ENCODE measurements at places on chromosomes 13 and 19.

- peak; percentile 82 for DNase-seq
Observed at GRCh38 chr19:27793128-27793643, 1419.8 kb downstream of the UQCRFS1 start.

GRCh38 chr13:107518780-107519179 lies 696.6 kb downstream of the LIG4 start:
- DNase-seq, result peak; percentile 33

DNA sequence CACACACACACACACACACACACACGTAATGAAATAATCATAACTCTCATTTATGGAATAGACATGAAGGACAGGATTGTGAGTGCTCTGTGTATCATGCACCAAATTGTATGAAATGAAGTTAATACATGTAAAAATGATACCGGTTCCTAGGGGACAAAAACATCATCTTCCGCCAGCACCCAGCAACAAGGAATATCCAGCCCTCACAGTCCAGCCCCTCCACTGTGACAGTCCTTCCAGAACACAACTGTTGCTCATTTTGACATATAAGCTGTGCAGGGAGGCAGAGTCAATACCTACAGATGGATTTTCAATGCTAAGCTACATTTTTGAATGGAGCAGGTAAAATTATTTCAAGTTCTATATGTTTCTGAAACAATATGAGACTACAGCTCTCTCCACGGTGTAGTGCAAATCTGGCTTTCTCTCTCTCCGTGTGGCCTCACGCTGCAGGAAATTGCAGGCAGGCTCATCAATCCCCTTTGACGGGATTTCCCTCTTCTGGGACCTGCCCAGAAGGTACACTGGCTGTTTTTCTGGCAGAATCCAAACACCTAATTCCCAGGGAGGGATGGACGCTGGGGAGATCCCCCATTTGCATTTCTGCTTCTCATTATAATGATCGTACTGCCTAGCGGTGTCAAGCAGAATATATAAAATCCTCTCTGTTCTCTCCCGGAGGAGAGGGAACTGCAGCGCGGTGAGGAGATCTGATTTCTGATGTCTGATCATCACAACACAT lies 494.0 kb downstream of the LIG4 start:
- DNase-seq, result no peak

DNA sequence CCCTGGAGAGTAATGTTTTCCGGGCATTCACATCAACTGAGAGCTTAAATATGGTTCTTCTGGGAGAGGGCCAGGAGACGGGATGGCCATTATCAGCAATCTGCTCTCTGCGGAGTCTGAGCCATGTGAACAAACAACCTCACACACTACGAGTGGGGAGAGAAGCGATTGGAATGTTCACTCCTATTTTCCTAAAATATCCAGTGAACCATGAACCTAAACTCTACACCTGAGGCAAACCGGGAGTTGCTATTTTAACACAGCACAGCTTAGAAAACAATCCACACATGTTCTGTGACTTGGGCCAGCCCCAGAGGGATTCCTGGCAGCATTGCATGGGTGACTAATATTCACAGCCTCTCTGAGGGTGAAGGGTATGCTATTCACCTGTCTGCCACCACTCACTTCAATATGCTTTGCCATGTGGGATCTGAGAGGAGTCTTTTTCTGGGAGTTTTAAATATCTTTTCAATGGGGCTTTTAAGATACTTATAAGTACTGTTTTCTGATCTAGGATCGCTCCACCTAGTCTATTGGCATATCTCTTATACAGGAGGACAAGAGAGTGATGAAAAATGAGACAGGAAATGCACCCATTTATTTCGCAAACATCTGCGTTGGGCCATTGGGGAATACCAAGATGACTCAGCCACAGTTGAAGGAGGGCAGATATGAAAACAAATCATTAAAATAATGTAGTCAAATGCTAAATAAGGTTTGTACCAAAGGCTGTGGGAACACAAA lies 72.6 kb upstream of the SERP2 start:
- peak; percentile 79 for DNase-seq

DNA sequence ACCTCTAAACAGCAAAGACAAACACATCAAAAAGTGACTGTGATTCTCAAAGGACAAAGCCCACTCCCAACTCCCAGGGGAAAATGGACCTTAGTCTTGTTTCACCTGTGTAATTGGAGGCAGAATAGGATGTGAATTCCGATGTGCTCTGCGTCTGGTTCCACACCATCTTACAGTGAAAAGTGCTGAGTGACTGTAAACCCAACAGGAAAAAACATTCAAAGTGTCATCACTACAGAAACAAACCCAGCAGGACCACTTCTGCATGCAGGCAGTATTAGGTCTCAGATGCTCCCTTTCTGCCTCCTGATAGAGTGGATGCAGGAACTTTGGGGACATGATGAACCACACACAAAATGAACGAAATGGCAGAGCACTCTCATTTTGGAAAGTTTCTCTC lies 6.5 kb downstream of the UQCRFS1 start:
- no peak for DNase-seq

- DNase-seq, result peak; percentile 67
Observed at GRCh38 chr13:67147342-67148133, 82.6 kb downstream of the PCDH9 start.

GRCh38 chr13:112530861-112531260 lies 57.1 kb downstream of the TUBGCP3 start:
- no peak for DNase-seq

GRCh38 chr13:93824286-93824685 lies 597.7 kb downstream of the GPC6 start:
- no peak for DNase-seq

DNA sequence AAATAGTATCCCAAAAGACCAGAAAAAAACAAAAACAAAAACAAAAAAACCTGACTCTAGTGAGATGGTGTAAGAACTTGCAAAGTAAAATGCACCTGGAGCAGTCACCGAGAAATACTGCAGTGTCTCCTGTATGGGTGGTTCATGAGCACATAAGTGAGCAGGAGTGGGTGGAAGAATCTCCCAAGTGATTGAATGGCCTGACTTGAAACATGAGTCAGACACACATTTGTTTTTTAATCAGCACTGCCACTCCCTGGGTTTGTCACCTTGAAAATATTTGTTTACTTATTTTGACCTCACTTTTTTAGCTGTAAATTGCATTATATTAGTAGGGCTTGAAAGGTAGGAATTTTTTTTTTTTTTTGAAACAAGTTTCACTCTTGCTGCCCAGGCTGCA lies 2.0 kb downstream of the ZNF431 start:
- no peak for DNase-seq

- no peak for DNase-seq
Observed at GRCh38 chr13:95968906-95969305, 84.3 kb downstream of the UGGT2 start.

GRCh38 chr13:74678308-74678965 lies 544.2 kb upstream of the KLF12 start:
- no peak for DNase-seq

GRCh38 chr13:82747958-82748357 lies 1134.3 kb downstream of the SLITRK1 start:
- DNase-seq, result peak; percentile 74

GRCh38 chr13:78198821-78199220 lies 280.2 kb upstream of the EDNRB start:
- DNase-seq, result peak; percentile 34

GRCh38 chr19:35099897-35100275 lies 15.7 kb upstream of the FXYD3 start:
- no peak for DNase-seq

- no peak for DNase-seq
Observed at GRCh38 chr19:46955813-46956371, 63.7 kb upstream of the NPAS1 start.

DNA sequence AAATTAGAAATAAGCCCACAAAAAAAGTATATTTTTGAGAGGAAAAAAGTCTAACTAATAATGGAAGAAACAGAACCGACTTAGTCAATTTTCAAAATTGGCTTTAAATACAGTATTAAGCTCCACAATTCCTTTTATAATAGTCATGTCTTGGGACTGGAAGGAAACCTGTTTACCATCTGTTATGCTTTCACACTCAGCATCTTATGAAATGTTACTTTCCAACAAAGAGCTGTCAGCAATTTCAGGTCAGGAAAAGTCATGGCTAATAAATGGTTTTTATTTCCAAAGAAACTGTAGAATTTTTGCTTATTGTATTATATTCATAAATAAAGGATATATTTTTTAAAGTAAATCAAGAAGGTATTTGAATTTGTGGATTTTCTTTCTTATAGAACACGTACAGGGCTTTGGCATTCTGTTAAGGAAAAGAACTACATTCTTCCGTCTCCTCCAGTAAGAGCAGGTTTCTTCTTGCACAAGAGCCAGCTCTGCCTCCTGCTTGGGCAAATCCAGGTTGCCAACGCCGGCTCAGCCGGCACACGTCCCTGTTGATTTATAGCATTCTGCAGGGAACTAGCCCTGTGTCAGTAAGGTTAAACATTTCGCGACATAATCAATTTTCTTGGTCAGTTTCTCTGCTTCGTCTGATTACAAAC lies 52.9 kb upstream of the GPR12 start:
- no peak for DNase-seq

GRCh38 chr19:15555759-15556633 lies 47.7 kb downstream of the CYP4F22 start:
- peak; percentile 84 for DNase-seq

DNA sequence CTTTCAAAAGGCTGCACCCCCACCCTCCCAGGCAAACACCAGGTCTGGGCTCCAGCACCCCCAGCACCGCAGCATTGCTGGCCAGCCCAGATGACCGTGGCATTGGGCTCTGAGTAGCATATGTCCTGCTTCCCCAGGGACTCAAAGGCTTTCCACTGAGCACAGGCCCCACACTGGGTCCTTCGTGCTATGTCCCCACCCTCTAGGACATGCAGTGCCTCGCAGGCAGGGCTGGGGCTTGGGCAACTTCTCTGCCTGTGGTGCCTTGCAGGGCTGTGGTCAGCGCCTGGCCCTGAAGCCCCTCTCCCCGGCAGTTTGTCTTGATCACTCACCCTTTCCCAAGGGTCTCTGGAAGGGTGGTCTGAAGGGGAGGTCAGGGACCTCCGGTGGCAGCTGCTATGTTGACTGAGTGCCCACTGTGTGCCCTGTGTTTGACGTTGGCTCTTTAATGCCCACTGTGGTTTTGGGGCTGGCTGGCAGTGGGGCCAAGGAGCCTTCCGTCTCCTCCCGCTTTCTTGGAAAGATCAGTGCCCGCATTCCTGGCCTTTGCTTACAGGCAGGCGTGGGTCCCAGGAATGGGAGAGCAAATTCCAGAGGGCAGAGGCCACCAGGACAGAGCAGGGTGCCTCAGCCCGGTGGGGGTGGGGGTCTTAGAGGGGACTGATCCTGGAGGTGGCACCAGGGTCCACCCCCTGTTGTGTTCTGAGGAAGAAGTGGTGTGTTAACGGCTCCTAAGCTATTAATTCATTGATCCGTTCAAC lies 20.3 kb upstream of the CRTC1 start:
- no peak for DNase-seq

DNA sequence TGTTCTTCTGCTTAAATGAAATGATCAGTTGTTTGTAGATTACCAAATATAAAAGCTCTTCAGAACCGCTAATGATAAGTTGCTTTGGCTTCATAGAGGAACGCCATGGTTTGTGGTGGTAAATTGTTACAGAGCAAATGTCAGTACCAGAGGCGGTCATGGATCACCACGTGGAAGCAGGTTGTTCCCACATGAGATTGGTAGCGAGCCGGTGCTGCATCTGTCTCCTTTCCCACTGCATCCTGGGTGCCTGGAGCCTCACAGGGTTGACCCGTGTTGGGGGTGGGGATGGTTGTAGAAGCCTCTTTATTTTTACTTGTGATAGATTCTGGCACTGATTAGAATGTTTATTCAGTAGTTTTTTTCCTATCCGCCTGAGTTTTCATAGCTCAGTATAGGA lies 14.7 kb downstream of the GARRE1 start:
- DNase-seq, result no peak

- peak; percentile 30 for DNase-seq
Observed at GRCh38 chr19:40231544-40232424, 5.3 kb upstream of the CCNP start.

DNA sequence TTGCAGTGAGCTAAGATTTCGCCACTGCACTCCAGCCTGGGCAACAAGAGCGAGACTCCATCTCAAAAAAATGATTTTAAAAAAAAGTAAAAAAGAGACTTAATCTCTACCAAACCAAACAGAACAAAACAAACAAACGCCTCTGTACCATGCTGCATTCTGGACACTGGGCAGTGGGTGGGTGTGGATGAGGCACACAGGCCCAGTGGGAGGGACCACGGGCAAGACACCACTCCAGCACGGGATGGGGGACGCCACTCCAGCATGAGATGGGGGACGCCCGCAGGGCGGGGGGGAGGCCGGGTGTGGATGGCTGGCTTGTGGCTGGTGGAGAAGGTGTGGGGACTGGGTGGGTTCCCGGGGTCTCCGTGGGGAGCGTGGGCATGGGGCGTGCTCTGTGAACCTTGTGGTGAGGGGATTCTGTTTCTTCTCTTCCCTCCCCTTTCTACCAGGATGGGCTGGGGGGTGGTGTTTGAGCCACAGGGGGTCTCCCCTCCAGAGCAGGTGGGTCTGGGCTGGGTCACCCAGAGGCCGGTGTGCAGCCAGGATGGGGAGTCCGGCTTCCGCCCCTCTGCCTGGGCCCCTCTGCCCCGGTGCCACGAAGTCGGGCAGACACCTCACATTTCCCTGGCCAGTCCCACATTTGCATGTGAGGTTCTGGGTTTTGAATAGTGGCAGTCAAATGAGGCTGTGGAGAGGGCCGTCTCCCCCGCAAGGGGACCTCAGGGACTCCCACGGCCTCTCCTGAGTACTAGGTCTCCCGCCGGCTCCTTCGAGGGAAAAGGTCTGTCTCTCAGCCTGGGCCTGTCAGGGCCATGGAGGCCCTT lies 23.9 kb upstream of the MATK start:
- DNase-seq, result no peak

- peak; percentile 32 for DNase-seq
Observed at GRCh38 chr19:43711751-43712355, 4.0 kb upstream of the IRGC start.

GRCh38 chr19:4087787-4088679 lies 21.3 kb upstream of the ZBTB7A start:
- no peak for DNase-seq

GRCh38 chr13:43388282-43389034 lies 365.1 kb downstream of the DNAJC15 start:
- no peak for DNase-seq

- peak; percentile 85 for DNase-seq
Observed at GRCh38 chr13:29924482-29925350, 74.3 kb upstream of the UBL3 start.

GRCh38 chr13:85655040-85655439 lies 144.2 kb downstream of the SLITRK6 start:
- DNase-seq, result no peak

GRCh38 chr13:76672420-76672819 lies 213.8 kb downstream of the KCTD12 start:
- peak; percentile 13 for DNase-seq

DNA sequence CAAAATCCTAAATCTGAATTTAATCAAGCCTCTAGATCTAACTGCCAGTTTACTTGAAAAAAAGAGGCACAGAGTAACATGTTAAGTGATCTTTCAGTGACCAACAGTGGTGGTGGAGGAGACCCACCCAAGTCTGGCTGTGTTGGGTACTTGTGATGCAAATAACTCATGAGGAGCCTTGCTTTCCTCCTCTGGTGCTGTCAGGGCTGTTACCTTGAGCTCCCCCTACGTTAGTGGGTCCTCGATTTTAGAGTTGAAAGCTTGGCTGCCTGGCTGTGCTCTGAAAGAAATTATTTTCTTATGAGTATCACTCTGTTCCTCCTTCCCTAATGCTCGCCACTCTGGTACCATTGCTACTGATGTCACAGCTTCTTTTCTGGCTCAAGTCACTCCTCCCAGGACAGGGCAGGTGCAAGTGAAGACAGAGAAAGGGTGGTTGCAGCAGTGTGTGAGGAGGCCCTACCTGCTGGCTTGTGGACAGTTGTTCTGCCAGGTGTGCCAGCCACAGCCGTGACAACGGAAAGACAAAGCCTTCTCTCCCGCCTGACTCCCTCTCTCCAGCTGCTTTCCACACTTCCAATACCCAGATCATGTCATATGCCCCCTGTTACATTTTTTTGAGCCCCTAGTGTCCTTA lies 6.5 kb upstream of the SUPT20H start:
- no peak for DNase-seq
